Heart left ventricle (tissue), 16 donors: ENCODE measurements at places on chromosomes 4 and X. TPM values are rescaled to one million over a fixed set of nuclear protein-coding genes. Genes with fewer than 3 reads are reported as not detected.

- no peak for DNase-seq
Observed at GRCh38 chr4:140330311-140330900, 43.0 kb upstream of the SCOC start.

GRCh38 chr4:54717694-54718093 lies 59.9 kb downstream of the KIT start:
- DNase-seq = no peak

DNA sequence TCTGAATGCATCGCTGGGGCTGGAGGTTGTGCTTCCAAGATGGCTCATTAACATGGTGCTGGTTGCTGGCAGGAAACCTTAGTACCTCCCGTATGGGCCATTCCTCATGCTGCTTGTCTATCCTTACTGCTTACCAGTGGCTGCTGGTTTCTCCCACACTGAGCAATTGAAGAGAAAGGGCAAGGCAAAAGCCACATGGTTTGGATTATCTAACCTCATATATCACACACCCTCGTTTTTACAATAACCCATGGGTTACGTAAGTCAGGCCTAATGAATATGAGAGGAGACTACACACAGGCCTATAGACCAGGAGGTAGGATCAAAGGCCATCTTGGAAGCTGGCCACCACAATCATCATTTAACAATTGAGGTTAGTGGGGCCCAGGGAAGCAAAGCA lies 141.8 kb upstream of the EDNRA start:
- DNase-seq = no peak

DNA sequence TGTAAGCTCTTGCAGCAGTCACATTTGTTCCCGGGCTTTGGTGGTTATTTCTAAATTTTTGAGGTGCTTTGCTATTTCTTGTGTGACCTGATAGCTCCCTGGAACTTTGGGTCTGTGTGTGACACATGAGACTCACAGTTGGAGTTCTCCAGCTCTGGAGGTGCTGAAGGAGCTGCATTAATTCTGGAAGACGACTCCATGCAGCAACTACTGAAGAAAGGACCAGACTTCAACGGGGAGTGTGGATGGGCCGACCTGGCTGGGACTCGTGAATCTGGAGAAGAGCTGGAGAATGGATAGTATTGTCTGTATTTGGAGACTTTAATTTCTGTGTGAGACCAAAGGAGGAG lies 1.5 kb downstream of the MRFAP1 start:
- DNase-seq = no peak

GRCh38 chr4:67198727-67199126 lies 346.6 kb downstream of the CENPC start:
- DNase-seq = no peak

DNA sequence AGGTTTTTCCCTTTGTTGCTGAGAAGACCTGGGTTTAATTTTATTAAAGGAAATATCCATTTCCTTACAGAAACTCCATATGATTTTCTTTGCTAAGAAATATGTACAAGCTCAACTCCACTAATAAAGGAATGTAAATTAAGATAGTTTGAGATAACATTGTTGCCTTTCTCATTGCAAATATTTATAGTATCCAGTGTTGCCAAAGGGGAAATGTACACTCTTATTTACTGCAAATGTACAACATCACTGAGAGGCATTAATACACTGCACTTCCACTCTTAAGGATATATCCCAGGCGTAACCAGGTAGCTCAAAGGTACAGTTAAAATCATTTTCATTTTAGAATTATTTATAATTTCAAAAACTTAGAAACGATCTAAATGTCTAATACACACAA lies 7.5 kb upstream of the LRBA start:
- no peak for DNase-seq

- no peak for DNase-seq
Observed at GRCh38 chrX:78313526-78313925, 13.9 kb downstream of the CYSLTR1 start.

DNA sequence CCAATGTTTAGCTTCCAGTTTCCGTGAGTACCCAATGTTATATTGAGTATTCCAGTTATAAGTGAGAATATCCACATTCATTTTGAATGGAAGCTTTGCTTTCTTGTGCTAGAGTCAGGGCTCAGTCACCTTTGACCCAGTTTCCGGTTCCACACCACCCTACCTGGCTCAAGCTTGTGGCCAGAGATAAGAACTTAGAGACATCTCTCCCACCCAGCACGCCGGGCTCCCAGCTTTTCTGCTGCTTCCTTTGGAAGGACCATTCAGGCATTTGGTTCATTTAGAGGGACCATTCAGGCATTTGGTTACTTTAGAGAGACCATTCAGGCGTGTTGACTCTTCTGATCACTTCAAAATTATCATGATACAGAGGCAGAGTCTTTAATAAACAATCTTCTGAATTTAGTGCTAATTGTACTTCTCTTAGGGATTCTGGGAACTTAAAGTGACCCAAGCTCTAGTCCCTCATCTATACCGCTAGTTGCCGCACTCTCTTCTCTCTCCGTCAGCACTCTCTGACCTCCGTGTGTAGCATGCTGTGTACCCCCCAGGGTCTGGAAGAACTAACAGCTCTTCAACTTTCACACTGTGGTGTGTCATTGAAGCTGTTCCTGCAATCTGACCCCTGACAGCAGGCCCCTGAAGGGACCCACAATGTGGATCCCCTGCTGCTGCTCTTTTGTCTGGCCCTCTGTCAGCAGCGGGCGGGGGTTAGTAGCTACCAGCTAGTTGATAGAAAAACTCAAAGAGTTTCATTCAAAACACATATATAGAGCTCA lies 943.1 kb downstream of the ARAP2 start:
- no peak for DNase-seq

GRCh38 chr4:164572877-164573279 lies 181.1 kb upstream of the SMIM31 start:
- no peak for DNase-seq

CSAG3 gene
- not detected for total RNA-seq

PLK4 gene
- total RNA-seq = 1.8 TPM
